ENCODE measurements at places on chromosomes 13 and 19.

DNA sequence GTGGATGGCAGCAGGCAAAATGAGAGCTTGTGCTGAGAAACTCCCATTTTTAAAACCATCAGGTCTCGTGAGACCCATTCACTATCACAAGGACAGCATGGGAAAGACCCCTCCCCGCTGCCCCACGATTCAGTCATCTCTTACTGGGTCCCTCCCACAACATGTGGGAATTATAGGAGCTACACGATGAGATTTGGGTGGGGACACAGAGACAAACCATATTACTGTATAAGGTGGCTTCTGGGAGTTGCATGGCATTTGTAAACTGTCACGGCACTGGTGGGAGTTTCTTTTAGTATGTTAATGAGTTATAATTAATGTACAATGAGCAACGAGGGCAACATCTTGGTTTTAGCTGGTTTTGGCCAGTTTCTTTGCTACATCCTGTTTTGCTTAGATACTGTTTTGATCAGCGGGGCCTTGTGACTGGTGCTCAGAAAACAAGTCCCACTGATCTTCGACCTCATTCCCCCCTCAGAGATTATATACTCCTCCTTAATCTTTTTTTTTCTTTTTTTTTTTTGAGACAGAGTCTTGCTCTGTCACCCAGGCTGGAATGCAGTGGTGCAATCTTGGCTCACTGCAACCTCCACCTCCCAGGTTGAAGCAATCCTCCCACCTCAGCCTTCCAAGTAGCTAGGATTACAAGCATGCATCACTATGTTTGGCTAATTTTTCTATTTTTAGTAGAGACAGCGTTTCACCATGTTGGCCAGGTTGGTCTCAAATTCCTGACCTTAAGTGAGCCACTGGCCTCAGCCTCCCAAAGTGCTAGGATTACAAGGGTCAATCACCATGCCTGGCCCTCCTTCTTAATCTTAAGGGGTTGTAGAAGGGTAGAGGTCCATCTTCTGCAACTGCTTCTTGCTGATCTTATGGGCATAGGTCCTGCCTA lies 21.3 kb upstream of the ZNF599 start:
- DNase-seq, result no peak

GRCh38 chr13:27792393-27793218 lies at the start of gene GSX1:
GSX1 (plus strand) TSS chr13:27792483; CDS start chr13:27792691, 208 bp downstream.
- no peak for DNase-seq

GRCh38 chr19:46613525-46613924 lies 11.4 kb downstream of the PTGIR start:
- DNase-seq, result no peak

- DNase-seq, result no peak
Measured at GRCh38 chr13:40024204-40024966, 368.9 kb downstream of the COG6 start.

DNA sequence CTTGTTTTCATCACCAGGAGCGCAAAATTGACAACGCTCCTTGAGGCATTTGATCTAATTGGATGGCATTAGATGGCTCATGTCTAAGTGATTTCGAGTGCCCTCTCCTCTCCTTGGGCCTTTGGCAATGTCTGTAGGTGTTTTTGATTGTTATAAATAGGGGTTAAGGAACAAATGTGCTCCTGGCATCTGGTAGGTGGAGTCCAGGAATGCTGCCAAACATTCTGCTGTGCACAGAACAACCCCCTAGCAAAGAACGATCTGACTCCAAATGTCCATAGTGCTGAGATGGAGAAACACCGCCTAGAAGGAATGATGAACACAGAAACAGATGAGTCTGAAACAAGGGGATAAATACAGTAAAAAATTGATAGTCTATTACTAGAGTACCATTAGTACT lies 68.0 kb upstream of the C1QTNF9B start:
- DNase-seq, result no peak

GRCh38 chr13:23856008-23856750 lies 33.0 kb downstream of the MIPEP start:
- DNase-seq, result no peak

GRCh38 chr13:110628477-110628793 lies 13.1 kb downstream of the NAXD start:
- no peak for DNase-seq

- no peak for DNase-seq
Measured at GRCh38 chr13:84954636-84955035, 844.6 kb downstream of the SLITRK6 start.

DNA sequence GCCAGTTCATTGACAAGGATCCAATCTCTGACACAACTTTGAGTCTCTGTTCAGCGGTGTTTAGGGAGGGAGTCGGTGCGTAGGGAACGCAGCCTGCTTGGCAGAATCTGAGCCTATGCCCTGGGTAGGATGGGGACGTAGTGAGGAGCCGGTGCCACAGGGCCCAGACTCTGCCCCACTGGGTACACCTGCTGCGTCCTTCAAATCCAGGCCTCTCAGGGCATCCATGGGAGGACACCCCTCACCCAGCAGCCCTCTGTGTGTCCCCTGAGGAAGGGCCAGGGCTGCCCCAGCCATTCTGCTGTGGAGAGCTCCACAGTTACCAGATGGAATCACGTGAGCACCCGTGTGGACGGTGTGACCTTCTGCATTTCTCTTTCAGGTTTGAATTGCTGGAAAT lies 133.2 kb upstream of the MCF2L start:
- DNase-seq, result no peak

DNA sequence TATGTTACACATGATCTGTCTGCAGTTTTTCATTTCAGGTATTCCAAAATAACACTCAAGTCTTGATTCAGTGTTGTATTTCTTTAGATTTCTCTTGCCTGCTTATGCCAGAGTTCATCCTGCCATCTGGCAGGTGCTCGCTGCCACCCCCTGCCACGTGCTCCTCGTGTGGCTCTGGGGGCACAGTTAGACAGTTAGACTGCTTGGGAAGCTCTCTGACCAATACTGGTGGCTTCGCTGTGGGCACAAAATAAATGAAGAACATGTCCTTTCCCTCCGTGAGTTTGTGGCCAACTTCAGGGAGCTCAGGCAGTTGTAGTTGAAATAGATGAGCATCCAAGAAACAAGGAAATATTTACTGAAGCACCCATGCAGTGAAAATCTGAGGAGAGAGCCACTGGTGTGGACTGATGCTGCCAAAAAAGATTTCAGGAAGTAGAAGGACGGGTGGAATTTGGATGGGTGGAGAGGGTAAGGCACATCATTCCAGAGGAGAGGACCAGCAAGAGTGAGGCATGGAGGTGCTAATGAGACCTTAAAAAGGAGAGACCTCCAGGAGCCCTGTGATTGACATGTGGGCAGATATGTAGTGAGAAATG lies 37.5 kb upstream of the GPR183 start:
- DNase-seq, result no peak

GRCh38 chr13:20416223-20416745 lies 109.4 kb downstream of the CRYL1 start:
- DNase-seq, result no peak

GRCh38 chr13:77492982-77493381 lies 42.5 kb upstream of the SCEL start:
- no peak for DNase-seq

DNA sequence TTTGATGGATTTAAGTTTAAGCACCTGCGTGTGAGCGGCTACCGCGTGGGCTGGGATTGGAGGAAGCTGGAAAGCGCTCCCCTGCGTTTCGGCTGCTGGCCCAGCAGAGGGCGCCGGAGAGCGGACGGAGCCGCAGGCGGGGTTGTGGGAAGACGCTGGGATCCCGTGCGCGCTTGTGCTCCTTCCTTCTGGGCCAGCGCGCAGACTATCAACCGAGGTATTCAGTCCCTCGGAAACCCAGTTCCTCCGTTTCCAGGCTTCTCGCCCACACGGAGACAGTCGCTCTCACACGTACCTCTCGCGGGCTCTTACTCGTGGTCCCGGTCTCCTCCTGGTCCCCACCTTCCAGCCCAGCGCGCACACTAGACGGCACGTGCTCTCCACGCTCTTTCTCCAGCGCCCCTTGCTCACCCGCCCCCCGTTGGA lies 28.8 kb downstream of the EPN1 start:
- DNase-seq, result no peak

DNA sequence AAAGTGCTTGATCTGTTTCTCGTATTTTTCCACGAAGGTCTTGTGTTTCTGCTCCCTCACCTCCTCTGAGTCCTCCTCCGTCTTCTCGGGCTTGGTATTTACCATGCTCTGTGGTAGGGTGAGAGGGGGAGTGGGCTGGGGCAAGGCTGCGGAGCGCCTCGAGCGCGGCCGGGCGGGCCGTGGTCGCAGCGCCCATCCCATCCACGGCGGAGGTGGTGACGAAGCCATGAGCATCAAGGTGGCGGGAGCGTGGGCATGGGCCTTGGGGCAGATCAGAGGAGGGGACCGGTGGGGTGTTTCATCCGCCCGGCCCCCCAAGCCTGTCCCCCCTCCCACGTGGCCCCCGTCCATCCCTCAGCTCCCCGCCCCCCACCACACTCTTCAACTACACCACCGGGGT lies 7.9 kb downstream of the CDC37 start:
- DNase-seq, result no peak
